Stimulated activated CD8-positive, alpha-beta memory T cell treated with anti-CD3 and anti-CD28 coated beads, Interleukin-4, amount 100 ng/mL, for 4 hours (primary cell): ENCODE measurements at places on chromosomes 2 and 18.

GRCh38 chr18:64090876-64091275 lies 58.0 kb downstream of the LINC00305 start:
- no peak for DNase-seq

- no peak for DNase-seq
These were observed 481.8 kb downstream of the DLGAP1 start for GRCh38 chr18:3973191-3973850.

DNA sequence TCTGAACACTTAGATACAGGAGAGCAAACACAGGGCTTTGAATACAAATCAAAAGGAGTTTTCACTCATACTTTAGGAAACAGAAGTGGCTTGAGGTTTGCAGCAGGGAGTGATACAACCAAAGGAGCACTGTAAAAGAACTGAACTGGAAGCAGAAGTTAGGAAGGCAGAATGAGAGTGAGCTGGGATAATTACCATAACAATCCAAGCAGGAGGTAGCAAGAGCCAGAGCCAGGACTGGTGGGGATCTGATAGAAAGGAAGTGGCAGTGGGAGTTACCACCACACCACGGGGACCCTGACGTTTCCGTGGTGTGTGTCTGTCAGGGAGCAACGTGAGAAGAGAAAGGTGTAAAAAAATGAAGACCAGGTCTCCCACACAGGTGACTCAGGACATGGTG lies 81.3 kb upstream of the EPB41L3 start:
- no peak for DNase-seq

- no peak for DNase-seq
These were observed 514.4 kb upstream of the HS6ST1 start for GRCh38 chr2:128832946-128833663.

GRCh38 chr2:97911206-97911921 lies 84.4 kb downstream of the TMEM131 start:
- DNase-seq = no peak

GRCh38 chr18:31489311-31489710 lies 8.7 kb upstream of the DSG2 start:
- no peak for DNase-seq

DNA sequence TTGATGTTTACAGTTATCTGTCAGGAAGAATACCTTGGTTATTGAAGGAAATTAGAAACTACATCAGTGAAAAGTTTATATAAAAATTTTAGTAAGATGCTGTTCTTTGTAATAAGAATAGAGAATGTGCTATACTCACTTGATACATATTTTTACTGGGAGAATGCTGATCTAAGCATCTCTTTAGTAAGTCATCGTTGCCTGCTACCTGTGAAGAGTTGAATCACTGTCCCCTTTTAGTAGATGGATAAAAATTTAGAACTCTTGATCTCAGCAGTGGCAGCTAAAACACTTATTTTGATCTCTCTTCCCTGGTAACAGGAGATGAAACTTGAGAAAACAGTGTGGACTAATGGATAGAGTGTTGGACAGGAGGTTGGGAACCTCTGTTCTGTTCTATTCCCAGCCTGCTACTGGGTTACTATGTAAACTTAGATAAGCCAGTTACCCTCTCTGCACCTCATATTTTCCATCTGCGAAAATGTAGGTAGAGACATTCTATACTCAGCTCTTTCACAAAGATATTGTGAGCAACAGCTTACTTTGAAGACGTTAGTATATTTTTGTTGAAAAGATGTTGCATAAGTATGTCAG lies 100.3 kb downstream of the FEZ2 start:
- DNase-seq = no peak

GRCh38 chr18:56532176-56532840 lies 106.1 kb downstream of the TXNL1 start:
- DNase-seq = no peak

DNA sequence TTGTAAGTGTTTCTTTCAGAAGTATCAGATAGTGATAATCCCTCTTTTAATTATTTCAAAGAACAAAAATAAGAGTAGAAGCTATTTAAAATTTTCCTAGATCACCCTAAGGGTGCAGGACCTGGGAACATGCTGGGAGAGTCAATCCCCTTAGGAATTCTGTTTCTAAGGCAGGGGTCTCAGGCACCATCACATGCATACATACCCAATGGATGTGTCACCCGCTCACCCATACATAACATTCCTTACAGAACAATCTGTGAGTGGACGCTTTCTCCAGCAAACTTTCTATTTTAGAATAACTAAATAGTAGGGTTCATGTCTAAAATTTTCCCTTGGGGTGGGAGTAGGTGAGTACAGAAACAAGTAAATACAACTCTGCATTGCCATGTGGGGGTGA lies 8.4 kb downstream of the DSEL start:
- no peak for DNase-seq

GRCh38 chr2:227615906-227616305 lies 1.3 kb upstream of the SCYGR3 start:
- no peak for DNase-seq

- no peak for DNase-seq
These were observed 467.5 kb upstream of the CHST9 start for GRCh38 chr18:27652480-27653121.

DNA sequence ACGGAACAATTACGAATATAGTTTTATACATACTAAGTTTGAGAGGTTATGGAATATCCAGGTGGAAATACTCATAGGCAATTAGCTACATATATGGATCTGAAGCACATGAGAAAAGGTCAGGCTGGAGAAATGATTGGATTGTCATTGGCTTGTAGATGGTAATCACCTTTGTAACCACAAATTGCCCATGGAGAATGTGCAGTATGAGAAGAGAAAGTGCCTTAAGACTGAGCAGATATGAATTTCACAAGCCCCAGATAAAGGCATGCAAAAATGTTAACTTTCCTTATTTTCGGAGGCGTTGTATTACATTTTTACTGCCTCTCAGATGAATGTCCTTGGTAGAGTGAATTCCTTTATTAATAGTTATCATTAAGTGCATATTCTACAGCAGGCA lies 33.1 kb upstream of the ACVR1C start:
- no peak for DNase-seq

GRCh38 chr2:176136374-176137251 lies 7.1 kb downstream of the HOXD8 start:
- no peak for DNase-seq

- DNase-seq = no peak
These were observed 723.4 kb upstream of the LRRTM4 start for GRCh38 chr2:78245394-78246135.

GRCh38 chr2:112827009-112827408 lies 9.6 kb downstream of the IL1B start:
- no peak for DNase-seq

DNA sequence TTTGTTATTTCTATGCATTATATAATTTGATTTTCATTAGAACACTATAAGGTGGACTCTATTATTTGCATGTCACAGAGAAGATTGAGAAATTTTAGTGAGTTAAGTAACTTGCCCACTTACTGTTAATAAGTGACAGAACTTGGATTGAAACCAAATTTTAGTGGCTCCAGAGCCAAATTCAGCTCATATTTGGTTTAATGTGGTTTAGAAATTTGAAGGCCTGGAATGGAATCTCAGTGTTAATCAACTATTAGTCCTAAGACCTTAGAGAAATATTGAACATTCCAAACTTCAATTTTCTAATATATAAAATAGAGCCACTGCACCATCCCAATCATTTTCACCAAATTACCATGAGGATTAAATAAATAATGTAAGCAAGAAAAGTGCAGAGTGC lies 281.6 kb downstream of the ZNF385B start:
- no peak for DNase-seq

- no peak for DNase-seq
These were observed 17.2 kb downstream of the SESTD1 start for GRCh38 chr2:179247318-179248023.

GRCh38 chr2:26072925-26073768 lies 39.3 kb downstream of the RAB10 start:
- no peak for DNase-seq

GRCh38 chr2:143205106-143205764 lies 76.0 kb downstream of the ARHGAP15 start:
- no peak for DNase-seq

DNA sequence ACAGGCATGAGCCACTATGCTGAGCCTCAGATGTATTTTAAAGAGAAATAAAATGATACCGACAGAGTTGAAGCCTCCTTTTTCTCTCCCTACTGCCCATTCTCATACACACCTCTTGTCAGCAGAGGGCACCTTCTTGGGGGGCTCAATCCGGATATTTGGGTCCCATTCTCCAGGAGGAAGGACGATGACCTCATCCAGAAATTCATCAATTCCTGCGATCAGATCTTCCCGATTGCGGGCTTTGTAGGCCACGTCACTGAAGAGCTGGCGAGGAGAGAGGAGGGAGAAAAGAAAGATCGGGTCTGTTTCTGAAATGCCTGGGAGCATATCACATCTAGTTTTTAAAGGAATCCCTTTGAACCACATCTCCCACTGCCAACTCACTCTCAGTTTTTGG lies 54.4 kb downstream of the MTHFD2 start:
- DNase-seq = no peak

- no peak for DNase-seq
These were observed 127.0 kb downstream of the GAREM1 start for GRCh38 chr18:32343634-32344033.

GRCh38 chr2:168254158-168254935 lies 7.0 kb upstream of the STK39 start:
- no peak for DNase-seq

DNA sequence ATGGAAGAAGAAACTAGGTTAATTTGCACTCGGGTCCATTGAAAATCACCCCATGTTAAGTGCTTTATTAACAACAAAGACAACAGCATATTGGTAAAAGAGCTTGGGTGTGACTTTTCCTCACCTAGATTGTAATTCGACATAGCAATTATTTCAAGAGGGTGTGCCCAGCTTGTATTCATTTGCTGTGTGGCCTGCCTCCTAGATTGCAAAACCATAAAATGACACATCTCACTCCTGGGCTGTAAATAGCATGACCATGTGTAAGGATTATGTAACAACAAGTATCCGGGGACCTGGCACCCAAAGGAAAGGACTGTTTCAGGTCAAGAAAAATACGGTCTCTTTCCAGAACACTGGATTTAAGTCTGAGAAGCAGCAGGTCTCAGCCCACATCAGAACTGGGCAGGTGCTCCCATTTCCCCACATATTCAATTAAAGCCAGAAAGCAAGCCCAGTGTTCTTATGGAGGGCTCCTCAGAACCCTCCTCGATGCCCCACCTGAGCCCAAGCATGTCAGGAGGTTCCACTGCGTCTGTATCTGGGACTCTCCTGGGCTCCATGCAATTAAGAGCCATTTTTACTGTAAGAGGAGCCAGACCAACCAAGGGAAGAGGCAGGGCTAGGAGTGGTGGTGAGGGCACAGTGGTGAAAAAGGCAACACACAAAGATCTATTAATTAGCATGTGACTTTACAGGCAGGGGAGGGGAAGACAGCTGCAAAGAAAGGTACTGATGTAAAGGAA lies 39.2 kb downstream of the MREG start:
- no peak for DNase-seq

- no peak for DNase-seq
These were observed 38.3 kb upstream of the SLC14A2 start for GRCh38 chr18:45576931-45577330.

DNA sequence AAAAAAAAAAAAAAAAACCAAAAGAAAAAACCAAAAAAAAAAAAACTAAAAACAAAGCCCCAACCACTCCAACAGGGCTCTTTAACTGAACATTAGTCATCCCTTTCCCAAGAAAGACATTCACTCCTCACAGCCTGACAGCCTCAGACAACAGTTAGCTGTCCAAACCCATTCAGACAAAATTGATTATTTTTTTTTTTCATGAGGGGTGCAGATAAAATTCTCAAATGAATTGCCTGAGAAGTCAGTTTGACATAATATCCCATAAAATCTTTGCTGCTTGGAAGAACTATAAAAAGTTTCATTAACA lies 206.1 kb upstream of the REV1 start:
- DNase-seq = no peak

DNA sequence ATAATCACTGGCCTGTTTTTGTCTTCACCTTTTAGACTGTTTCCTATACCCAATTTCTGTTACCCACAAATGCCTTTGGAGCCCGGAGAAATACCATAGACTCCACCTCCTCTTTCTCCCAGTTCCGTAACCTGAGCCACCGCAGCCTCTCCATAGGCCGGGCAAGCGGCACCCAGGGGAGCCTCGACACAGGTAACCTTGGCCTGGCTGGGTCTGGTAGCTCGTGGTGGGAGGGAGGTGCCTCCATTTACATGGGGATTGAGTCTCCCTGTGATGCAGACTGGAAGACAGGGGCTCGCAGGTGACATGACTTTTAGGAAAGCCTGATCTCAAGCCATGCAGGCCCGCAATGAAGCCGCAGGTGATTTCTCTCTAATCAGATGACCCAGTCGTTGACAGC lies 100.6 kb downstream of the CABLES1 start:
- no peak for DNase-seq

- no peak for DNase-seq
These were observed 29.8 kb upstream of the LCLAT1 start for GRCh38 chr2:30417253-30417652.

- no peak for DNase-seq
These were observed 301.9 kb upstream of the SALL3 start for GRCh38 chr18:78677483-78678317.

GRCh38 chr2:216737676-216738075 lies 42.3 kb upstream of the IGFBP5 start:
- no peak for DNase-seq

DNA sequence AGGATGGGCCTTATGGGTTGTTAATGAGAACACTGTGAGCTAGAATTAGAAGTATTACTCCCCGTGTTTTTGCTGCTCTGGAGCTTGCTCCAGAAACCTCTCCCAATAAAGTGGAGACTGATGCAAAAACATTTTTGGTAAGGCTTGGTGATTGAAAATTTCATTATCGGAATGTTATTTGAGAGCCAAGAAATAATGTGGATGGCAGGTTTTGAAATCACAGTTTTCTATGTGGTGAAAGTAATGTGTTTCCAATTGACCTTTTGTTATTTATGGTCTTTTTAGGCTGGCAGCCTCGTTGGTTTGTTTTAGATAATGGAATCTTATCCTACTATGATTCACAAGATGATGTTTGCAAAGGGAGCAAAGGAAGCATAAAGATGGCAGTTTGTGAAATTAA lies 5.1 kb downstream of the PLEKHA3 start:
- DNase-seq = no peak

DNA sequence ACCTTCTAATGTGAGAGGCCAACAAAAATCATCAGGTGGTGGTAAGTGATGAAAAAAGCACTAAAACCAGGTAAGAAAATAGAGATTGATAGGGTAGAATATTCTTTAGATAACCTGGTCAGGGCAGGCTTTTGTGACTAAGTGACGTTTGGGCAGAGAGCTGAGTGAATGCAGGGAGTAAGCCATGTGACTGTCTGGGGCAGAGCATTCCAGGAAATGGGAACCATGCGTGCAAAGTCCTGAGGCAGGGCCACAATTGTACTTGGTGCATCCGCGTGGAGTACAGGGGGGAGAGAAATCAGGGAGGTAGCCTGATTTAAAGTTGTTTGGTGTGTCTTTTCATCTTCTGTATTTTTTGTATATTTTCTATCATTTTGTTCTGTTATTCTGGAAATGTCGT lies 102.5 kb downstream of the LYPD6B start:
- no peak for DNase-seq

- DNase-seq = no peak
These were observed 707.6 kb downstream of the SLC4A3 start for GRCh38 chr2:220334871-220335590.
